ENCODE measurements at places on chromosomes 13 and 19.

DNA sequence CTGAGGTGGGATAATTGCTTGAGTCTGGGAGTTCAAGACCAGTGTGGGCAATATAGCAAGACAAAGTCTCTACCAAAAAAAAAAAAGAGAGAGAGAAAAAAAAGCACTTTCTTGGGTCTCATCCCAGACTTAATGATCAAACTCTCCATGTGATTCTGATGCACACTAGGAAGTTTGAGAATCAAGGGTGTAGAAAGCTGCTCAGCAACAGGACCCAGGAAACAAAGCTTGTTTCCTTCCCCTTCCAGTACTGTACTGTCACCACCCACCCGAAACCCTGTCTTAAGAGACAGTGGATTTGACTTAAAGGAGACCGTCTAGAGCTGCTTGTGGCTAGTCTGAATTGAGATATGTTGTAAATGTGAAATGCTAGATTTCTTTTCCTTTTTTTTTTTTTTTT is 5.8 kb downstream of the MISP3 start:
- no peak for DNase-seq

GRCh38 chr13:50581586-50582196 is 261.8 kb downstream of the DLEU7 start:
- no peak for DNase-seq

GRCh38 chr19:808423-808775 is 11.1 kb downstream of the PTBP1 start:
- no peak for DNase-seq

DNA sequence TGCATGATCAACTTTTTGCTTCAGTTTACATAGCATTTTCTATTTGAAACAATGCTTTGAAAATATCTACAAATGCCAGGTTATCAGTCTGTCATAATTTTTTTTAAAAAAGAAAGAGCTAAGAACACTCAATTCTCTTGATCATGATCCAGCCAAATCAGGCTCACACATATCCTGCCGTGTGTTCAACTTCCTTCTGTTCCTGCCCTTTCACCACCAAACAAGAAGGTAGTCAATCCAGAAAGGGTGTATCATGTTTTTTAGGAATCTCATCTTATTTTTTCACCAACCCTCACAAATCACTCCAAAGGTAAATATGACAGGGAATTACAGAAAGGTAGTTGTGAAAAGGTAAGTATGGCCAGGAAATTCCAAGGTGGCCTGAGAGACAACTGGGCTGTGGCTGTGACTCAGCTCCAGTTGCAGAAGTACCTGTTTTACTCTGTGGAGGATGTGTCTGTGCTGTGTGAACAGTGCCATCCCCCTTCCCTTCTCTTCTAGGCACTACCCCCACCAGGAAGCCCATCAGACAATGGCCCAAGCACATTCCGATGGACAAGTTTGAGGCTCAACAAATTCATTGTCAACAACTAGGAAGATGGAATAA is 138.8 kb upstream of the GJB6 start:
- no peak for DNase-seq
